ENCODE measurements at places on chromosomes 2 and 18.

GRCh38 chr2:107743274-107743673, 83.4 kb upstream of the RGPD4 start:
- DNase-seq, result no peak

DNA sequence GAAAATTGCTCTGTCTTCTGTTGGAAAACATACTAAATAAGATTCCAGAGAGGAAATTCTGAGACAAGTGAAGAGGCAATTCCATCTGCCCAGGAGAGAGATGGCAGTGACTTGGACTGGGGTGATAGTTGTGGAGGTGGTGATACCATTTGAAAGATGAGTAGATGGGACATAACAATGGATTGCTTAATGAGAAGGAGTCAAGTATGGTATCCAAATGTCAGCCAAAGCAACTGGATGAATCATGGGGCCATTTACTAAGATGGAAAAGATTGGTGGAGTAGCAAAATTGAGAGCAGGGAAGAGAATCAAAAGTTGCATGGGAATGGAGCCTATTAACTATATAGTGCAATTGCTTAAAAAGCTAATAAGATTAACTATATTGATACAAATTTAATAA, 222.1 kb downstream of the ETAA1 start:
- no peak for DNase-seq

DNA sequence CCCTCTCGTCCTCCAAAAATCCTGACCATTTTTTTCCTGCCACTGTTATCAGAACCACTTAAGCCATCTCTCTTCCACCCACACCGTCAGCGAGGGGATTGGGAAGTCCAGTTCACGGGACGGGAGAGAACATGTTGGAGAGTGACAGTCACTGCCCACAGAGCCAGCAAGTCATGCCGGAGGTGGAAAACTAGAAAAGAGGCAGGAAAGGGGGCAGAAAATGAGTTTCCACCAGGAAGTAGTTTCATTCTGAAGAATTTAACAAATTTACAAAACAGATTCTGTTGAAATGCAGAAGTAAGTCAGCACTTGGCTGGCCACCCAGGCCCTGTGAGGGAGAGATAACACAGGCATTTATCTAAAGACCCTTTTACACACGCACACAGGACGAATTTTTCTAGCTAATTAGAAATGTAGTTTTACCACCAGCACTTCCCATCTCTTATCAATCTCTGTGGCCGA, 431.3 kb downstream of the TSN start:
- DNase-seq, result no peak

GRCh38 chr2:28088970-28089369, 198.4 kb downstream of the BABAM2 start:
- DNase-seq, result no peak

- no peak for DNase-seq
Measured at GRCh38 chr2:177754492-177754873, 318.1 kb downstream of the PDE11A start.

GRCh38 chr2:215020283-215020682, 118.1 kb downstream of the ABCA12 start:
- no peak for DNase-seq

GRCh38 chr18:23114171-23114881, 21.0 kb upstream of the CABLES1 start:
- no peak for DNase-seq

DNA sequence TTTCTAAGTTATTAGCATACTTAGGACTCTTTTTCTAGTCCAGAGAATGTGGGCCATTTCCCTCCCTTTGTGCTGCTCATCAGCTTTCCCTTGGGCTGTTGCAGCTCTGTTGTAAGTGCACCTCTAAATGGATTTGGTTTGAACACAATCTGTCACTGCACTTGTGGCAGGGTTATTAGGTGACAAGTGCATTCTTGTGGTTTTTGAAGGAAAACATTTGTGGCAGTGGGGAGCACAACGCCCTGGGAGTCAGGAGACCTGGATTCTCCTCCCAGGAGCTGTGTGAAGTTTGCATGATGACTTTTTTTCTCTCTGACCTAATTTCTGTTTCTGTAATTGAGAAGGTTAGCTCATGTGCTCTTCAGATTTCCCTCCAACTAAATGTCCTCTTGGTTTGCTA, 630.9 kb upstream of the FAM98A start:
- no peak for DNase-seq

DNA sequence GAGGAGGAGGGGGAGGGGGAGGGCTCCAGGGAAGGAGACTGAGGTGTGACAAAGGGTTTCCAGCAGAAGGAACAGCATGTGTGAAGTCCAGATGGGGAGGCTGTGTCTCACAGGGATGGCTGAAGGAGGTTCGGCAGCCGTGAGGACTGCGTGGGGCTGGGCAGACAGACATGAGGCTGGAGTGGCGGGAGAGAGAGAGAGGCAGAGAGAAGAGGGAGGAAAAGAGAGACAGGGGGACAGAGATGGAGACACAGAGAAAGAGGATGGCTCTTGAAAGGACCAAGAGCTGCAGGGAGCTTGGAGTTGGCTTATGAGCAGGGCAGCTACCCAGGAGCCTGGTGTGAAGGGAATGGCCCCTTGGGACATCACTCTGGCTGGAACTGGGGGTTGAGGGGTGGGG, 138.9 kb upstream of the ASB18 start:
- no peak for DNase-seq

GRCh38 chr2:240794178-240794721, 25.8 kb downstream of the KIF1A start:
- DNase-seq, result peak; percentile 18

GRCh38 chr2:217691920-217692666, 310.7 kb downstream of the TNS1 start:
- no peak for DNase-seq

GRCh38 chr2:235961711-235962110, 206.5 kb downstream of the GBX2 start:
- no peak for DNase-seq

DNA sequence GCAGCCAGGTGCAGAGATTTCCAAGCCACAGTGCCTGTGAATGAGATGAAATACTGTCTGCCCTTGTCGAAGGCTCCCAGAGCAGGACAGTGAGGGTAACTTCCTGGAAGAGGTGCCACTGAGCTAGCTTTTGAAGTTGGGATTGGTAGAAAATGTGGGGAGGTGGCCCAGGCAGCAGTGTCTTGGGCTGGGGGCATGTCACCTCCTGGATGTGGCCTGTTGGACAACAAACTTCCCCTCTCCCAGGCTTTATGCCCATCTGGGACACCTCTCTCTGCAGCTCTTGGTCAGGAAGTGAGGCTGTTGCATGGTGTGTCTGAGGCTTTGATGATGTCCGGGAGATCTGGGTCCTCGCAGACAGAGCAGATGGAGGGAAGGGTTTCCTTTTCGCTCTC, 151.4 kb downstream of the DYSF start:
- DNase-seq, result peak; percentile 8

DNA sequence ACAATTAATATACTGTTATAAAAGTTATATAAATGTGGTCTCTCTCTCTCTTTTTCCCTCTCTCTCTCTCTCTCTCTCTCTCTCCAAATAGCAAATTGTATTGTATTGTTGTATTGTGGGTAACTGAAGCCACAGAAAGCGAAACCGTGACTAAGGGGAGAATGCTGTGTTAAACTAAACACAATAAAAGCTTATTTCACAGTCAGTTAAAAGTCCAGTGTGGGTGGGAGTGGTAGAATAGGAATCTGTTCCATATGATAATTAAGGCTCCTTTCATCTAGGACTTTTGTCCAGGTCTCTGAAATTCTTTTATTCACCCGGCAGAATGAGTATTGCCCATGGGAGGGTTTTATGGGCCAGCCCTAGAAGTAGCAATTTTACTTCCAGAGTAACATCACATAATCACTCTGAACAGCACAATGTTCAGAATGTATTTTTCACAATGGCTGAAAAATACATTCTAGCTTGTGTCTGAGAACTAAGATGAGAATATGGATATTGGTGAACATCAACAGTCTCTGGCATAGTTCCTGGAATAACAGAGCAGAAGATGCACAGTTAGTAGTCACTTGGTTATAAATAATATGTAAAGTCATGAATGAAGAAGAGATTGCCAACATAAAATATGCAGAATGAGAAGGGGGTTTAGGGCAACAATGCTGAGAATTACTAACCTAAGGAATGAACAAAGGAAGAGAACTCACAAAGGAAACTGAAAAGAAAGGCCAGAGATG, 399.1 kb downstream of the PLCL1 start:
- DNase-seq, result no peak

GRCh38 chr2:157067562-157067961, 189.9 kb upstream of the GALNT5 start:
- no peak for DNase-seq

- DNase-seq, result no peak
Measured at GRCh38 chr2:105032476-105032875, 5.4 kb upstream of the MRPS9 start.

DNA sequence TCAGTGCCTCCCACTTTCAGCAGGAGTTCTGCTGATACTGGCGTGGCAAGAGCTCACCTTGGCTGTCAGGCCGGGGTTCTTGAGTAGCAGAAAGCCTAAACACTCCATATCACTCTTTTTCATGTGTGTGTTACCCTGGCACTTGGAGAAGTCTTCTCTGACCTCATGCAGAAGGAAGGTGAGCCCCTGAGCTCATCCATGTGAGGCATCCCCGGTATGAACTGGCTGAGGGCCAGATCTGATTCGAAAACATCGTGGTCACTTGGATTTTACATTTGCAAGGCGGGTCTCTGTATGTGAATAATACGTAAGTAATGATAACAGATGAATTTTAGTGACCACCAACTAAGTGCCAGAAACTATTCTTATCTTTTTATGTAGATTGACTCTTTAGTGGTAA, 93.6 kb downstream of the RAPGEF4 start:
- DNase-seq, result no peak

DNA sequence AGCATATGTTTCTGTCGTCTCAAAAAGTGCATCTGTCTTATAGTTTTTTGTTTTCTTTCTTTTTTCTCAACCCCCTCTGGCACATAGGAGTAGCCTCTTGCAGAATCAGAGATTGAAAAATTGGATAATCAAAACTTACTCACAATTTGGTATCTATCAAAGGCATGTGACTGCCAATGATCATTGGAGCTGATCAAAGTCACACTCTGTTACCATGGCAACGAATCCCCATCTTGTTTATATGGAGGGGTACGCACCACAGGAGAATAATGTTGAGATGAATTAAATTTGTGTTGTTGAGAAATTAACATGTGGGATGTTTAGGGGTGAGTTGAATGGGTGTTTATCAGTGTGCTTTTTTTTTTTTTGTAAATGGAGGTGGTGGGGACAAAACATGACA, 458.3 kb upstream of the FANCL start:
- DNase-seq, result no peak

DNA sequence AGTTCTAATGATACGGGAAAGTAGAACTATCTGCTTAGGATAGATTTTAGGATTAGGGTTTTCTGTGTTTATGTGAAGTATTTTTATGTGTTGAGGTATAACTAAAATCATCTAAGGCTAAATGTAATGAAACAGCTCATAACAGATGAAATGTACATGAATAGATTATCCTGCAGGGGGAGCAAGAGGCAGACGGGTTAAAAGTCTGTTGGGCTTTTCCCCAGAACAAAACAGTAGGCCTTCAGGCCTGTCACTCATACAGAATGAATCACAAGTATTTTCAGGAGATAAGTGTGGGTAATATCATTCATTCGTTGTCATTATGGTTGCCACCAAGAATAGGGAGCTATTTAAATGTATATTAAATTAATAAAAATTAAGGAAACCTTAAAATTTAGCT, 107.9 kb upstream of the IL1R2 start:
- no peak for DNase-seq

DNA sequence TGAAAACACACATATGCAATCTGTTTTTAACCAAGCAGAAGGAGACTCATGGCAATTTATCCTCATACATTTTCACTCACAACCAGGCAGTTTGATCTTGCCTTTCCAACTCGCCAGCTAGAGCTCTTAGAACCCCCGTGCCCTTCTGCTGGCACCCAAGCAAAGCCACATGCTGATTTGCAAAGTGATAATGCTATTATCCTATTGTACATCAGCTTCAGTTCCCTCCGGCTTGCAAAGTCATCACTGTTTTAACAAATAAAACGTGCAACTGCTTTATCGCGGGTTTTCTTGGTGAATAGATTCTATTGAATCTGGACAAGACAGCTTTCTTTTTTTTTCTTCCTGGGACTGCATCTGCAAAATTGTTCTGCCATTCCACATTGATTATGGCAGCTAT, 314.6 kb downstream of the LNPK start:
- no peak for DNase-seq

GRCh38 chr2:59413751-59414570, 1139.5 kb downstream of the BCL11A start:
- DNase-seq, result no peak

- no peak for DNase-seq
Measured at GRCh38 chr2:163345795-163346573, 389.8 kb downstream of the FIGN start.

GRCh38 chr2:44168681-44169154, at the start of gene PPM1B:
Gene PPM1B (plus strand): TSS chr2:44168875. CDS start chr2:44201200, 32,325 bp downstream.
- peak; percentile 100 for DNase-seq

DNA sequence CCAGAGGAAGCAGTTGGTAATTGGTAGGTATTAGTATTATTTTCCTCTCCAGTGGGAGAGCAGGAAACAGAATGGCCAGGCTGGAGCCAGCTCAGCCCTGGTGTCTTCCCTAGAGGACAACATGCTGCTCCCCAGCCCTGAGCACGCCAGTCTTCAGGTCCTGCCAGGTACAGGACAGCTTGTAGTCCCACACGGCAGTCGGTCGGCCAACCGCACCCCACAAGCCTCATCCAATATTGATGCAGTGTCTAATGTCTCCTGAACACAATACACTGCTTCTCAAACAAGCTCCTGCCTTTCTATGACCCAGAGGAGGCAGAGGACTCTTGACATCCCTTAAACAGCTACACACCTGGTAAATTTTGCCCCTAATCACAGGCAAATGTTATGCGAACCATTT, 71.0 kb upstream of the PPP1CB start:
- DNase-seq, result no peak

- no peak for DNase-seq
Measured at GRCh38 chr2:20930928-20931327, 108.0 kb upstream of the LDAH start.

DNA sequence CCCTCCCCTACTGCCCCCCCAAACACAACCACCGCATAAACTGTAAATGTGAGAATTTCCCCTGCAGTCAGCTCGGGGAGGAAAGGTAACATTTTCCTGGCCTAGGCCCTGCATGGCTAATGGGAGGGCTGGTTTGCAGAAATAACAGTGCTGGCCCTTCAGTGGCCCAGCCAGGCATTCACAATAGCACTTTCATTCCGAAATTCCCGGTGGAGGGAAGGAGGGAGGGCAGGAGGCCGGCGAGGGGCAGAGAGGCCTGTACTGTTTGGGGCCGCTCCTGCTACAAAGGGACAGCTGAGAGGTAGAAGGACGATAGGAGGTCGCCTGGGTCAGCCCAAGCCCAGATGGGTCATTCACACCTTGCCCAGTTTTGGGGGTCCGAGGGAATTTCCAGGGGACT, 11.3 kb downstream of the CYP26B1 start:
- DNase-seq, result no peak

GRCh38 chr2:15893689-15894480, 46.5 kb upstream of the MYCN start:
- DNase-seq, result no peak

GRCh38 chr2:201580486-201580885, 62.8 kb downstream of the TMEM237 start:
- no peak for DNase-seq

GRCh38 chr2:37447446-37447845, 103.0 kb downstream of the QPCT start:
- no peak for DNase-seq

- no peak for DNase-seq
Measured at GRCh38 chr18:51716277-51716676, 518.8 kb upstream of the MEX3C start.

Data from natural killer cell treated with Interleukin-12 subunit alpha and Interleukin-12 subunit beta and Interleukin-15 and Interleukin-18, amount 100 ng/mL, for 72 hours (primary cell).